ENCODE measurements at places on chromosomes 5 and 9.

- DNase-seq = no peak
These were observed 11.1 kb downstream of the SMU1 start for GRCh38 chr9:33065157-33066076.

DNA sequence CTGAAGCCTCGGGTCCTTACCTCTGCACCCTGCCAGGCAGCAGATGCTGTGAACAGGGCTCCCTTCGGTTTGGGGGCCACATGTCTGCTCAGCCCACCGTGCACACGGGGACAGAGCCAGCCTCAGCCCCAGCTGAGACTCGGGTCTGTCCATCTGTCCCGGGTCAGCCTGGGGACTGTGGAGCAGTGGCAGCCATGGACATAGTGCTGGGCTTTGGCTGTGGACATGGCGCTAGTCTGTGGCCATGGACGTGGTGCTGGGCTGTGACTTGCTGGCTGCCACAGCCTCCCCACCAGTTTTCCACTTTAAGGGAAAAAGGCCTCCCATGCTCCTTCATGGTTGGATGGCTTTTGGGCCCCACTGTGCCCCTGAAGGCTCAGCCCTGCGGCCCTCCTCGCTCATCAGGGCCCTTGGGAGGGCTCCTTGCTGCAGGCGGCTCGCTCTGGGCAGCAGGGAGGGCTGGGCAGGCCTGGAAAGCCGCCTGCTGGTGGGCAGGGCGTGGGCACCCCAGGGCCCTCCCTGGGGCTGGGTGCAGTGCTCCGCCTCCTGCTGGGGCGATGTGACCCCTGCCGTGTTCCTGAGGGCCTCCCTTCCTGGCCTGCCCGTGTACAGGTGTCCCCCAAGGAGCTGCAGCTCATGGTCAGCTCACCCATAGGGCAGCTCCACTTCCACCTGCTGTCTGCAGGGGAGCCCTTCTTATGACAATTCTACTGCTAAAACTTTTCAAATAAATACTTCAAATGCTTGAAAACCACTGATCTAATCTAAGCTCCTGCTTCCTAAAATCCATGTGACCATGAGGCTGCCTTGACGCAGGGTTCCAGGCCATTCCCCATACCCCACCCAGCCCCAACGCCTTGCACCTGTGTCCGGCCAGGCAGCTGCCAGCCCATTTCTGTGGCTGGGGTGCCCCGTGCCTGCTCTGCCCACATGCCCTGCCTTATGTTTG lies 112.1 kb upstream of the LMX1B start:
- no peak for DNase-seq

DNA sequence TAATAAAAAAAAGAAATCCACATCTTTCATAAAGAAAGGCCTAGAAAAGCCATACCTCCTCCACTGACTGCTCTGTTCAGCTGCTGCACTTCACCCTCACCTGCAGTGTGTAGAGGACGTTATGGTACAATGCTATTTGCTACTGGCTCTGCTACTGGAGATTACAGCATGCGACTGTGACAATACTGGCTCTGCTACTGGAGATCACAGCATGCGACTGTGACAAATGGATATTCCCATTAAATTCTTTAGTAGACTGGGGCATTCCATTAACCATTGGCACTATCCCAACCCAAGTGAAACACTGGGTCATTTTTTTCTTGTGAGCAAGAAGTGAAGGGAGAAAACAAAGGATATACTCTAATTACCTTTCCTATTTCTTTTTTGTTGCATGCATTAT lies 1063.5 kb upstream of the DMAC1 start:
- no peak for DNase-seq

DNA sequence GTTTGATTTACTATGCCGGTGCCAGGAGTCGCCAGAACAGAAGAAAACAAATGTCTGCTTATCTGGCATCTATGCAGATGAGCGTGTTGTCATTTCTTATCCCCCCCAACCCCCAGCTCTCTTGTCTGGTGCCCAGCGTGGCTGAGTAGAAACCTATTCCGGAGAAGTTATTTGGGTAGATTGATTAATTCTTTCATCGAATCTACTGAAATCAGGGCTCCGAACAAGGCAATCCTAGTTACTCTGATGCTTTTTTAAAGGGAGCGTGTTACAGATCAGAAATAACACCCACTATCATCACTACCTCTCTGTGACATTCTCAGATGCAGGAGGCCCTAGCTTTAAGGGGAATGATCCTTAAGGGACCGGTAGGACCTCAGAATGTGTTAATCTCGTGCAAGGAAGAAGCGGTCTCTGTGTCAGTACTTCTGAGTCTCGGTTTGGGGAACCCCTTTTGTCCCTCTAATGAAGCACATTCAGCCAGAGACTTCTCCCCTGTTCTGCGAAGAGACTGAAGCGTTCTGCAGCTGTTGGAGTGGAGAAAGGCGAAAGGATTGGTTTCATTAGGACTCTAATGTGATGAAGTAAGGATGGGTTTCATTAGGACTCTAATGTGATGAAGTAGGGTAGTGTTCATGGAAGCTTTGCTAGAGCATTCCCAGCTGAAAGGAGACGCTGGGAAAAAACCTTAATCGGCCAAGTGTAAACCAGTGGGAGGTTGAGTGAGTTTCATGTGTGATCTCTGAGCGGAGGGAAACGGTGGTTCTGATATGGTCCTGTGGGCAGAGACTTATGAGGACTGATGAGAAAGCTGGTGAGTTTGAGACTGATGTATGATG lies 1.5 kb downstream of the PIP5K1B start:
- no peak for DNase-seq

- no peak for DNase-seq
These were observed 1785.5 kb downstream of the EFNA5 start for GRCh38 chr5:105885266-105885665.

DNA sequence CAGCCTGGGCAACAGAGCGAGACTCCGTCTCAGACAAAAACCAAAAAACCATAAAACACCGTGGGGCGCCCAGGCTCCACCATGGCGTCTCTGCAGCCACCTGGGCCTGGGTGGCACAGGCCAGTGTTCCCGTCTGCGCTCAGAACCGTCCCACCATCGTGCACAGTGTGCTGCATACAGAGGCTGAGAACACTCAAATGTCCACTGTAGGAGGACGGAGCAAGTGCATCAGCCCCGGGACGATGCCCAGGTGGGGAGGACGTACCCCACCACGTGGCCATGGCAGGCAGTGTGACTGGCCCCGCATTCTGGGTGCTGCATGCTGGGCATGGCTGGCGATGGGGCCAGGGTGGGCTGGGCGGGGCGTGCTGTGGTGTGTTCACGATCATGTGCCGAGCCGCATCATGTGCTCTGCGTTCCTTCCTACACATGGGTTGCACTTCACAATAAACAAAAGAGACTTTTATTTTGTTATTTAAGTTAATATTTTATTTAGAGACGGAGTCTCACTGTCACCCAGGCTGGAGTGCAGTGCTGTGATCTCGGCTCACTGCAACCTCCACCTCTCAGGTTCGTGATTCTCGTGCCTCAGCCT lies 37.8 kb downstream of the EXD3 start:
- no peak for DNase-seq

Data from CD4-positive, alpha-beta T cell treated with Interleukin-15 for 1 hour (primary cell).